Mesenchymal stem cell (in vitro differentiated cells and primary cell): ENCODE measurements at places on chromosomes 12 and 14.
A peak's percentile ranks its signal among the peaks of the same experiment; 100 is the strongest.

- DNase-seq = peak; percentile 51
- H3K4me1 ChIP-seq = no peaks in the 10 kb centered on the region
- no peaks in the 10 kb centered on the region for H3K27me3 ChIP-seq
- H3K27ac ChIP-seq = no peak overlapping the region
These were observed 142.8 kb downstream of the LRFN5 start for GRCh38 chr14:41749429-41749828.

DNA sequence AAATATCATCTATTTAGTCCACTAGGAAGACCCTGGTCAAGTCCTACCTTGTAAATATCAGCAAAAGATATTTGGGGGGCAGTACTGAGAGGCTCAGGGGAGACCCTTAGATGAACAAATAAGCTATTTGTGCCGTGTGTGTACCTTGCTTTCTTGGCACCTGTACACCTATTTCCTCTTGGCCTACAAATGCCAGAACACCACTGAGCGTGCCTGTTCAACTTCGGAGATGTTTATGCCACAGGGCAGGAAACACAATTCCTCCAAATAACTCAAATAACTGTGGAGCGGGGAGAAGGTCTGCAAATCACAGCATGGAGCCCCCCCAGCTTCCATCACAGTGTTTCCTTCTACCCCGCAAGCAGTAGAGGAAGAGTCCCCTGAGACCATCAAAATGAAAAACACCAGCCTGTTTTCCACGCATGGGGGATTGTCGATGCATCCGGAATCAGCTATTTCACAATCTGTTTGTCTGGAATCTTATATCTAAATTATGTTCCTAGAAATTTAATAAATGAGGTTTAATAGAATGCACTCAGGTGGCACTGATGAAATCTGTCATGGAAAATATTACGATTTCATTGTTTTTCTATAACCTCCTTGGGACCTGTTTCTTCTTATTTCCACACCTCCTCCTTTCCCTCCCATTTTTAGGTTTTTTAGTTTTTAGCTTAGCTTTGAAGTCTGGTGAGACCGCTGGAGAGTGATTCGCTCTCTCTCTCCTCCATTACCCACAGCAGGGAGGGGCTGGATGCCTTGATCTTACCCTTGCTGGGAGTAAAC lies 254.0 kb upstream of the SRRM4 start:
- no peak overlapping the region for H3K27ac ChIP-seq
- no peak for DNase-seq
- H3K4me1 ChIP-seq = no peaks in the 10 kb centered on the region
- H3K36me3 ChIP-seq = no peaks in the 10 kb centered on the region
- H3K27me3 ChIP-seq = no peaks in the 10 kb centered on the region

DNA sequence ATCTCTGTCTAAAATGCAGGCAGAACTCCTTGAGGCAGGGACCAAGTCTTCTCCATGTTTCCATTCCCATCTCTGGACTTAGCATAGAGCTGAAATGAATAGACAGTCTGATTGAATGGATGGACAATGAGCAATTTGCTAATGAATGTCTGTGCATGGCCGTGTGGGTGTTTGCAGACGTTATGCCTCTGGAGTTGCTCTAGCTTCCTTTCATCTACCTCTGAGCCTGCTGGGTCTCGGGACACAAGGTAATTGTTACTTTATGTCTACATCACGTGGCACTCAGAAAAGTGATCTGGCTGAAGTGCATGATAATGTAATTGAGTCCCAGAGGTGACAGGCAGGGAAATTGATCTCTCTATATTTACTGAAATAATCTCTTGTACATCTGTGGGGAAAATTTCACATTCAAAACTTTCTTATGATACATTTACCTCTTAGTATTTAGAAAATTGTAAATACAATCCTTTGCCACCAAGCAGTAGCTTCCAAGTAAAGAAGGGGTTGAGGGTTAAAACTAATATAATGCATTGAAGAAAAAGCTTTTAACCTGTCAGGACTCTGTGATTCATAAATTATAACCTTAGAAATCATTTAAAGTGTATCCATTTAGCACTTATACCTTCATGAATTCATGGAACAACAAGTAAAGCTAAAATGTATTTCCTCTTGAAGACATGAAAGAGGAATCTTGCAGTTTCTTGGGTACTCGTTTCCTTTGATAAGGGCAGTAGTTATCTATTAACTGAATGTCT lies 424.1 kb downstream of the APAF1 start:
- no peaks in the 10 kb centered on the region for H3K4me1 ChIP-seq
- no peak overlapping the region for H3K4me3 ChIP-seq
- no peak for DNase-seq
- no peaks in the 10 kb centered on the region for H3K36me3 ChIP-seq
- no peaks in the 10 kb centered on the region for H3K27me3 ChIP-seq
- H3K27ac ChIP-seq = no peak overlapping the region

DNA sequence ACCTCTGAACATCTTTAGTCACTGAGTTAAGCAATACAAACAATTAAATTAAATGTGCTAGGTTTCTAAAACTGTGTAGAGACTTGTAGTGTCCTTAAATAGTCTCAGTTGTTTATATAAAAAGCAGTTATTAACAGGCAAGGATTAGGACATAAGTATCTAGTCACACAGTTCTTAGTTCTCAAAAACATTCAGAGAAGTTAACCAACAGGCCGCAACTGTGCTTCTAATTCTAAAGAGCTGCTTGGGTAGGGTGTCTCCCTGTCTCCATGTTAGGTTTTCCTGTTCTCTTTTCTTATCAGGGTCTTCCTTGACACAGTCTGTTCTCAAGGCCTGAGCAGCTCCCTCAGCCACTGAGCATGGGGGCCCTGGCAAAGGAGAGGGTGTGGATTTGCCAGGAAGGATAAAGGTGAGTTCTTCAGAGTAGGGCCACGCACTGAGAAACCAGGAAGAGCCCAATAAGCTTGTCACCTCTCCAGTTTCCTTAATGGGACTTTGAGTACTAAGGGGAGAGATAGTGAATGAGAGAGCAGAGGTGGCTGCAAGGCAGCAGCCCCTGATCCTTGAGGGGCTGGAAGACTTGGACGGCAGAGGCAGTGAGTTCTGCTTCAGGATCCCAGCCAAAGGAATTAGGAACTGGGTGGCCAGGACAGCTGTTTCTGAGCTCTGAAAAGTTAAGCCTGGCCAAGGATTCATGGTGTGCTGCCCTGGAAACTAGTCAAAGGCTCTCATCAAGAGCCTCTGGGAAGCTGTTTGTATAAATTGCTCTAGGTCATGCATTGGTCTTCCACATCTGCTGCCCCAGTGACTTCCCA lies 177.3 kb downstream of the MYRFL start:
- DNase-seq = peak; percentile 24
- no peaks in the 10 kb centered on the region for H3K27me3 ChIP-seq
- peaks cover 6% of the 10 kb centered on the region for H3K4me1 ChIP-seq
- no peaks in the 10 kb centered on the region for H3K36me3 ChIP-seq
- no peak overlapping the region for H3K4me3 ChIP-seq

DNA sequence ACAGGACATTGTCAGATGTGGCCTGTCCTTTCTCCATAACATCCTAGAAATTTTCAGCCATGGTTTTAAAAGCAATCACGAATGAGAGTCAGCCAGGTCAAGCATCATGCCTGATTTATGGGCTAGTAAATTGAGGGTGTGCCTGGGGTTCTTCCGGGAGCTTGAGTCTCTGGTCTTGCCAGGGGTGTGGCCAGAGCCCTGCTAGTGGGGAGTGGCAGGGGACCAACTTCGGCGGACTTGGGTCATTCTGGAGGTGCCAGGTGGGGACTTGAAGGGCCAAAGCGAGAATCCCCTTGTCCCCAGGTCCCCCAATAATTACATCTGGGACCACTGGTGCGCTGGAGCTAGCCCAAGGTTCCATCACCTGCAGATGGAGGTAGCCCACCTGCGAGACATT lies 5.7 kb downstream of the OTUB2 start:
- no peaks in the 10 kb centered on the region for H3K27me3 ChIP-seq
- no peak overlapping the region for H3K27ac ChIP-seq
- peaks cover 15% of the 10 kb centered on the region for H3K4me1 ChIP-seq
- no peak for DNase-seq

GRCh38 chr12:44509471-44509870 lies 366.6 kb downstream of the NELL2 start:
- H3K4me3 ChIP-seq = no peak overlapping the region
- no peaks in the 10 kb centered on the region for H3K36me3 ChIP-seq
- no peaks in the 10 kb centered on the region for H3K4me1 ChIP-seq
- DNase-seq = peak; percentile 3

GRCh38 chr14:49424436-49425331 lies 161.5 kb downstream of the RPS29 start:
- H3K4me1 ChIP-seq = no peaks in the 10 kb centered on the region
- H3K27ac ChIP-seq = no peak overlapping the region
- DNase-seq = peak; percentile 16

DNA sequence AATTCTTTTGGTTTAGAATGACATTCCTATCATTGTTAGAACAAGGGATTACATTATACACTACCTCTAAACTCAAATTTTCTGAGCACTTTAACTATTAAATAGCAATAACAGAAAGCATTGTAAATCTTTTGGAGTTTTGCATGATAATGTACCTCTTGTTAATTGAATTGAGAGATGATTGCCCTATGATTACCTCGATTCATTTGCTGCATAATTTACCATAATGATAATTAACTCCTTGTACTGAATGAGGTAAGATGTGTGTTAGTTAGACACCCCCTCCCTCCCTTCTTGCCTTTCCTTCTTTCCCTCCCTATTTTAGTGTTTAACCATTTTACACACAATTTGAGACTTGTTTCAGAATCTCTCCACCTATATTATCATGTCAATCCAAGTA lies 469.2 kb downstream of the DIO2 start:
- no peaks in the 10 kb centered on the region for H3K4me1 ChIP-seq
- no peak overlapping the region for H3K27ac ChIP-seq
- H3K27me3 ChIP-seq = no peaks in the 10 kb centered on the region

GRCh38 chr14:91569301-91569700 lies 59.2 kb upstream of the PPP4R3A start:
- no peaks in the 10 kb centered on the region for H3K36me3 ChIP-seq
- H3K27ac ChIP-seq = no peak overlapping the region
- DNase-seq = no peak
- no peak overlapping the region for H3K4me3 ChIP-seq
